T-helper 2 cell (primary cell): ENCODE measurements at places on chromosomes 6 and 20.
A peak's percentile ranks its signal among the peaks of the same experiment; 100 is the strongest.

- no peak for DNase-seq
Measured at GRCh38 chr6:41814629-41815028, 27.1 kb downstream of the TOMM6 start.

GRCh38 chr6:33716890-33717632, 5.6 kb upstream of the UQCC2 start:
- no peak for DNase-seq

DNA sequence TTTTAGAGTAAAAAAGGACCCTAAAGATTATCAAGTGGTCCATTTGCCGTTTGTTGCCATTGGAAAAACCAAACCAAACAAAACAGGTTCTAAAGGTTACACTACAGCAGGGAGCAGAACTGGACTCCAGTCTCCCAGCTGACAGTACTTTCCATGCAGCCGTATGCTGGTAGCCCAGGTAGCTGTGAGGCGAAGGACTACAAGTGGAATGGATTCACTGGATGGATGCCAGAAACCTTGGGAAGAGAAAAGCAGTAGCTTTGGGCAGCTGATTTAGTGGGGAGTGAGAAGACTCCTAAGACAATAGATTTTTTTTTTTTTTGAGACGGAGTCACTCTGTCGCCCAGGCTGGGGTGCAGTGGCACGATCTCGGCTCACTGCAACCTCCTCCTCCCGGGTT, 88.3 kb downstream of the SASH1 start:
- DNase-seq = no peak

GRCh38 chr6:15280028-15280427, 34.2 kb downstream of the JARID2 start:
- no peak for DNase-seq

DNA sequence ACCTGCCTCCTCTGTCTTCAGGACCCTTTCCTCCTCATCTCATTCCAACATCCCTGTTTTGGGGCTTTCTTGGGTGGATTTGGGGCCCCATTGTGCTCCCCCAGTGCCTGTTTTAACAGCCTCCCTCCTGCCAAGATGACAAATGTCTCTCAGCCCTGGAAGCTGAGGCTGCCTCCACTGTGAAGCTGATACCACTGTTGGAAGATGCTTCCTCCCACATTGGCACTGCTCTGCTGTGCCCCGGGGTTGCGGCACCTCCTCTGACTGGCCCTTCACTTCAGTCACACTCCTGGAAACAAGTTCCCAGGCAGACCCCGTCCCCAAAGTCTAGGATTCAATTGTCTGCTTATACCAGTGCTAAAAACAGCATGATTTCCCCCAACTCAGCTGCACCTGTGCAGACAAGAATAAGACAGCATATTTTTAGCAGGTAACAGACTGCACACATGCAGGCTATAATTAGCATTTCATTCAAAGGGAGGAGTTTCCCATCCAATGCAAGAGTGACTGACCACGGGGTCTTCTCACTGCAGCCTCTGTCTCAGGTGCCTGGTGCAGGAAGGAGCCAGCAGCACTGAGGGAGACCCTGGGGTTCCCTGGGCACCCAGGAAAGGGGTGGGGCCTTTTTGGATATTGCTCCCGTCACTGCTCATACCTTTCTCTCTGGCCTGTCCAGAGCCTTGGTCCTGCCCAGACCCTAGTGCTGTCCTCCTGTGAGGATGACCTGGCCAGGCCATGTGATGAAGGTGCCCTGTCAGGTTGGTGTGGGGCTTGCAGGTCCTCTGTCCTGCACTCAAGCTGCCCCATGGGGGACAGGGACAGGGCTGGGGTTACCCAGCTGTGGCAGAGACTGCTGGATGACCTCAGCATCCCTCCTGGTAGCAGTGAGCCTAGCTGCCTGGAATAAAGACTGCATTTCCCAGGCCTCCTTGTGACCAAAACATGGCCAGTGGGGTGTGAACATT, 31.5 kb upstream of the SULF2 start:
- no peak for DNase-seq

DNA sequence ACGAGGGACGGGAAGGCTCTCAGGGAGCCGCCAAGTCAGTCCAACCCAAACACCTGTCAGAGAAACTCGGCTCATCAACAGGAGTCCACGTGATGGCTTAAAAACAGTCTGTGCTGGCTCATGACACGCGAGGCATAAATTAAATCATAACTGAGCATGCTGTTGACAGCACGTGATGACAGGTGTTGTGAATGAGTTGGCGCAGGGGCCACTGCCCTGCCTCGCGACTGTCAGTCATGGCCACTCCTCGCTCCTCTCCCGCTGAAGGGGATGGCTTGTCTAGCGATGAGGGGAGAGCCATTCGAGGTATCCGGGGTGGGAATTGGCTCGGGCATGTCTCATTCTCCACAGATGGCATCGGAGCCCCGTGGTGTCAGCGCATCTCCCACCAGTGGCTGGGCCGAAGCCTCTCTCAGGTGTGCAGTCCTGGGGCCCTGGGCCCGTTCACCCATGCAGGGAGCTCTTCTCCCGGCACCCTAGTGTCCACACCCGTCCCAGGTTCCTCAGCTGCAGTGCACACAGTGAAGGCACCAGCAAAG, 313.3 kb downstream of the BMP7 start:
- no peak for DNase-seq

DNA sequence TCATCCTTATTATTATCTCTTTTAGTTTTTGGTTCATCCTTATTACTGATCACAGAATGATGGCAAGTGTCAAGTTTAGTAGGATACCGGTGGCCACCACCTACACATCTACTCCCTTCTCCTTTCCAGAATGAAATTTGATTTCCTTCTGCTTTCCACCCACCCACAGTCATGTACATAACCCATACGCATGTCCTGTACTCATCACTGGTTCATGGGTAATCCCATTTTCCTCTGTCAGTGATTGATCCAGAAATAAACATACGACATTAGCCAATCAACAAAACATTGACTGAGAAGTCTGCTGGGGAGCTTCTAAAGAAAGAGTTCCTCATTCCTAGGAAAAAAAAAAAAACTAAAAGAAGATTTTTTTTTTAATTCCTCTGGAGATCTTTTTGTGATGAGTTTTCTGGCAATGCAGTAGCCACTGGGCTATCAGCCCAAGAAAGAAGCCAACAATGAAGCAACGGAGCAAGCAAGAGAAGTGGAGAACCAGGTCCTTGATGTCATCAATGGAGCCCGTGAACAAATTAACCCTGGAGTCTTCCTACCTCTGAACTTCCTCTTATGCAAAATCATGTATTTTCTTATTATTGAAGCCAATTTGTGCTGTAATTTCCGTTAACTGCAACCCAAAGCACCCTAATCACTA, 127.8 kb downstream of the TASP1 start:
- DNase-seq = no peak

GRCh38 chr6:3290931-3291211, 32.1 kb downstream of the PSMG4 start:
- DNase-seq = no peak

GRCh38 chr6:132399376-132400074, 1.8 kb downstream of the MOXD1 start:
- no peak for DNase-seq

GRCh38 chr20:48049171-48049570, 263.9 kb upstream of the SULF2 start:
- DNase-seq = no peak

DNA sequence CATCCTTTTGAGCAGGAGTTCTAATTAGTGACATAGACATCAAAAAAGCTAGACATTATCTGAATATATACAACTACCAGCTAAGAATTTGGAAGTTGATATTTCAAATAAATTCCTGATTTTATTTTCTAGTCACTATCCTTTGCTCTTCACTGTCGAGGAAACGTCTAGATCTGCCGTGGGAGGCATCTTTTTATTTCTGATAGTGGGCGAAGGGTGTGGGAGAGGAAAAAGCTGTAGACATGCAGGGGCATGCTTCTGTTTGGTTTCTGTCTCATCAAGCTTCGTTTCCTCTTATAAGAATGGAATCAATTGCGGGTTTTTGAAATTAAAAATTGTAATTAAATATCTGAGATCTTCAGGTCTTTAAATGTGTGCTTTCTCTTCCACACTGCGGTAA, 16.2 kb upstream of the C6orf118 start:
- no peak for DNase-seq

GRCh38 chr6:148249160-148249559, 93.5 kb upstream of the SASH1 start:
- no peak for DNase-seq

GRCh38 chr6:135298455-135298854, 117.3 kb downstream of the MYB start:
- no peak for DNase-seq

- no peak for DNase-seq
Measured at GRCh38 chr6:119484598-119484997, 135.0 kb upstream of the MAN1A1 start.

GRCh38 chr20:21118138-21118537, 7.7 kb upstream of the KIZ start:
- DNase-seq = no peak

GRCh38 chr20:23915844-23916243, 36.3 kb upstream of the CST5 start:
- no peak for DNase-seq

DNA sequence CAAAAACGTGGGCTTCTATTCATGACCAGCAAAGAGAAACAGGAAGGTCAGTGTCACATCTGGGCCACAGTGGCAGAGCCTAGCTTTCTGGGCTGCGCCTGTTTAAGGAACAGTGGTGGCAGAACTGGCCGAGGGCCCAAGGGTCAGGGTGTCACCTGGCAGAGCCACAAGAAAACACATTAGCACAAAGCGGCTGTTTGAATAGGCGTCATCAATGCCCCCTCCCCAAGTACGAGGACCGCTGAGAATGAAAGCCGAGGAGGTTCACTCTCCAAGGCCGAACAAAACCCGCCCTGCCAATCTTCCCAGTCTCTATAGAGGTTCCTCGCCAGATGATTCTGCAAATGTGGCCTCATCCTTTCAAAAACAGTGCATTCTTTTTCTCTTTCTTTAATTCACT, 125.2 kb upstream of the TRAF3IP2 start:
- DNase-seq = no peak

GRCh38 chr6:28525496-28526039, at the start of gene GPX5:
GPX5 (plus strand) TSS chr6:28525881; CDS start chr6:28526014, 133 bp downstream.
- peak; percentile 31 for DNase-seq

DNA sequence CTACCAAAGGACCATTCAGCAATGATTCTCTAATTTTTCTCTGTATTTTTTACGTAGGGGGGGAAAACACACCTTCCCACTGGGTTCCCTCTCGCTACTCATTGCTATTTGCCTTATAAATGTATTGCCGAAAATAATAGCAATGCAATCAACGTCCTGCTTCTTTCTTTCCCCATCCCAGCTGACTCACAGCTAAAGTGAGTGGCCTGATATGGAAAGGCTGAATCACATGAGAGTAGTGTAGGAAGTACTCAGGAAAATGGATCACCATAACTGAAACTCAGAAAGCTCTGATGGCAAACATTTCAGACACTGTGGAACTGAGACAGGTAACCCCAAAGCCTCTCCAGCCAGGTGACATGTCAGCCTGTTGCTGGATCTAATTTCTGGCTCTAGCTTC, 49.3 kb upstream of the SRPK1 start:
- DNase-seq = no peak

- DNase-seq = no peak
Measured at GRCh38 chr6:56671160-56671559, 28.5 kb upstream of the DST start.

GRCh38 chr20:34042262-34042661, 48.6 kb downstream of the RALY start:
- no peak for DNase-seq

DNA sequence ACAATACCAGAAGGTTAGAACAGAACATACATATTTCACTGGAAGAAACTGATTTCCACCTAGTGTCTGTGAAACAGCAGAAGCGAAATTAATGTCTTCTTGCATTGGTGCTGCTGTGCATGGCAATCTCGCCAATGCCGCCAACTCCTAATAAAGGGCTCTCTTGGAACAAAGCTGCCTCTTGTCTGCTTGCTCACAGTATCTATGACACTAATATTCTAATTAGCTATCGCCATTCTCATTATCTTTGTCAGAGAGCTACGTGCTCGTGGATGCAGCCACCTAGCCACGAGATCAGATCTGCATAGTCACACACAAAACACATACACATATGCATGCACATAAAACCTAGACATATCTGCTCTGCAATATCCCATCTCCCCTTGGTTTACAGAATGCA, 145.9 kb upstream of the OLIG3 start:
- no peak for DNase-seq

DNA sequence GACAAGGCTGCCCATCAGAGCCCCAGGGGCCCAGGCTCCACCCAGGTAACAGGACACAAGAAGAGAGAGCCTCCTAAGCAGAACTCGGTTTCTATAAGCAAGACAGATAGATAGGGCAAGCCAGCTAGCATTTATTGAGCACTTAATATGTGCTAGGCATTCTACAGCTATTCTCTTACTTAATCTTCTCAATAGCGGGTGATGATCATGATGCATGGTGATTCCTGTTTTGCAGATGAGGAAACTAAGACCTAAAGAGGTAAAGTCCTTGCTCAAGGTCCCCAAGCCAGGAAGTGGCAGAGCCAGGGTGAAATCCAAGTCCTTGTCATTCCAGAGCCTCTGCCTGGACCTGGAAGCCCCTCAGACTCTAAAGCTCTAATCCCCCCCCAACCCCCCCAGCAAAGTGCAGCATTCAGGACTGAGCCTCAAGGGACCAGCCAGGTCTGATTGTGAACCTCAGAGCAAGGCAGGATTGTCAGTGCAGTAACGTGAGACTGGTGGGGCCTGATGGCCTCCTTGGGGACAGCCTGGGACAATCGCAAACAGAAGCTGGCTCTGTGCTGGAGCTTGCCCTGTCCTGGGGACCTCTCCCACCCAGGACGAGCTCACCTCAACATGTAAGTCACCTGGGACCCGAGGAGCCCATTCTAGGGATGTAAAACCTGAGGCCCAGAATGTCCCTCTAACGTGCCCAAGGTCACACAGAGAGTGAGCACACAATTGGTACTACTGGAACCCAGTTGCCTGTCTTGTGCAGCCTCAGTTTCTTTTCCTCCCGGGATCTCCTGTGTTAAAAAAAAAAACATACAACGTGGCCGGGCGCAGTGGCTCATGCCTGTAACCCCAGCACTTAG, 48.4 kb upstream of the PTGIS start:
- DNase-seq = no peak

DNA sequence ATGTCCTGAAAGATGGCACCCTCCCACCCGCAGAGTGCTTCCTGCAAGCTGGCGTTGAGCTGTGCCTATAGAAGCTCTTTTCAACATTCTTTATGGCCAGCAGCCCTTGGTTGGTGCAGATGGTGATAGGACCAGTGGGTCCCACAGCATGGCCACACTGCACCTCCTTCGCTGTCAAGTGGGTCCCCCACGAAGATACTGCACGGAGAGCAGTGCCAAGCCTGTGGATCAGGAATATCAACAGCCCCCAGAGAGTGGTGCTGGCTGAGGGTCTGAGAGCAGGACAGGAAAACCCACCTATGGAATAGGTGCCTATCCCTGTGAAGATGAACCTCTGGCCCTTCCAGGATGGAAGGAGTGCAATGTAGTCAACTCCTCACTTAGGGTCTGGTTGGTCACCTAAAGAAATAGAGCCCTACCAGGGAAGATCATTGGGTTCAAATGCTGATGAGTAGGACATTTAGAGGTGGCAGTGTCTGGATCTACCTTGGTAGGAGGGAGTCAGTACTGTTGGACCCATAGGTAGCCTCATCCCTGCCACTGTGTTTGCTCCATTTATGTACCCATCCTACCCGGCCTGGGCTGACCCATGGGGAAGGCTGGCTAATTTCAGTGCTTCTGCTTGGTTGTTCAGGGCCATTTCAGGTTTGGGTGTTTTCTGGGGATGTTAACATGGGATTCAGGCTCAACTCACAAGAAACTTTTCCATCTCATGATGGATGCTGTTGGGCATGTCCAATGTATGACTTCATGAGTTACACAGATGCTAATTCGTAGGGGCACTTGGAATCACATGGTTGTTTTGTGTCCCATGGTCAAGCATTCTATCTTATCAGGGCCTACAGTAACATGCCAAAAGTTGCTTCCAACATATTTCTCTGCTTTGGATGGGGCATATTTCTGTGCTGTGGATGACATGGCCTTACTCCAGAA, 33.4 kb upstream of the MICB start:
- no peak for DNase-seq
